ENCODE measurements at places on chromosomes 1 and 21.

GRCh38 chr1:57214951-57215575, 208.8 kb downstream of the DAB1 start:
- no peak for DNase-seq

- DNase-seq: no peak
Measured at GRCh38 chr1:107357376-107357775, 216.5 kb downstream of the NTNG1 start.

GRCh38 chr1:39901464-39901713, 328 bp downstream of the MYCL start:
- DNase-seq: no peak

DNA sequence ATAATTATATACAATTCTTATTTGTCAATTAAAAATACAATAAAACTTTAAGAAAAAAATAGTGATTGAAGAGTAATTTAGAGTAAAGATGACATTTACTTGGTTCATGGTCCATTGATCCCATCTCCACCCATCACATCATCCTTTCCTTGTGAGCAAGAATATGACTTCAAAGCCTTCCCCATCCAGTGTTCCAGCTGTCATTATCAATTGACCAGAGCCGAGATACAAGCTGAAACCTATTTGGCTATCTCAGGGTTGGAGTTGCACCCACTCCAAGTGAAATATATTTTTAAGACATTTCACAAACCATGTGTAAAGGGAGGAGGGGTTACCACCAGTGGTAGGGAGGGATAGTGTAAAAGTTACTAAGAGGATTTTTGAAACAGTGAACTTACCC, 428.9 kb upstream of the C1orf87 start:
- no peak for DNase-seq

- peak; percentile 59 for DNase-seq
Measured at GRCh38 chr1:181189691-181190363, 101.3 kb downstream of the IER5 start.

DNA sequence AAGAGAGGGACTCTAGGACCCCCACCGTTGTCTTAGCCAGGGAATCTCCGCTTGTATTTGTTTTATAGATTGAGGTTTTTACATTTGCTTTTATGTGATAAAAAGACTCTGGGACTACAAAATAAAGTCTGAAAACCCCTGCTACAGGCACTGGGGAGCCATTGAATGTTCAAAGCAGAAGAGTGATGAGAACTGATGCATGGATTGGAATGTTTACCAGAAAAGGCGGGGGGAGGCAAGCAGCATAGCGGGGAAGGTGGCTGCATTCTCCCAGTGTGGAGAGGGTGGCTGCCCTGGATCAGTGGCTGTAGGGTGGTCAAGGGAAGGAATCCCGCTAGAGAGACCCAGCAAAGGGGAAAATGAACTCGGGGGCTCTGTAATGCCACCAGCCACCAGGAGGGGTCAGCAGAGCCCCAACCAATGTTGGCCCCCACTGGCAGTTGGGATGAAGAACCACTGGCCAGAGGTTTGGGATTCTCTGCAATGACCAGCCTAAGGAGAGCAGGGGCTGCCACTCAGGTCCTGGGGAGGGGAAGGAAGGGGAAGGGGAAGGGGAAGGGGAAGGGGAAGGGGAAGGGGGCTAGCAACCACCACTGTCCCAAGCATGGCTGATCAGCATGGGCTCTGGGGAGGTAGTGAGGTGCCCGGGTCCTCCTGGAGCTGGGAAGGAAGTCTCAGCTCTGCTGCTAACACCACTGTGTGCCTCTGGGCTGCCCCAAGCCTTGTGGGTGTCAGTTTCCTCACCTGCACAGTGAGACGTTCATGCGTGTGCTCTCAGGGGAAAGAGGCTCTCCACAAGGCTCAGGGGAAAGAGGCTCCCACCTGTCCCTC, 19.2 kb upstream of the PEF1 start:
- DNase-seq: peak; percentile 53

DNA sequence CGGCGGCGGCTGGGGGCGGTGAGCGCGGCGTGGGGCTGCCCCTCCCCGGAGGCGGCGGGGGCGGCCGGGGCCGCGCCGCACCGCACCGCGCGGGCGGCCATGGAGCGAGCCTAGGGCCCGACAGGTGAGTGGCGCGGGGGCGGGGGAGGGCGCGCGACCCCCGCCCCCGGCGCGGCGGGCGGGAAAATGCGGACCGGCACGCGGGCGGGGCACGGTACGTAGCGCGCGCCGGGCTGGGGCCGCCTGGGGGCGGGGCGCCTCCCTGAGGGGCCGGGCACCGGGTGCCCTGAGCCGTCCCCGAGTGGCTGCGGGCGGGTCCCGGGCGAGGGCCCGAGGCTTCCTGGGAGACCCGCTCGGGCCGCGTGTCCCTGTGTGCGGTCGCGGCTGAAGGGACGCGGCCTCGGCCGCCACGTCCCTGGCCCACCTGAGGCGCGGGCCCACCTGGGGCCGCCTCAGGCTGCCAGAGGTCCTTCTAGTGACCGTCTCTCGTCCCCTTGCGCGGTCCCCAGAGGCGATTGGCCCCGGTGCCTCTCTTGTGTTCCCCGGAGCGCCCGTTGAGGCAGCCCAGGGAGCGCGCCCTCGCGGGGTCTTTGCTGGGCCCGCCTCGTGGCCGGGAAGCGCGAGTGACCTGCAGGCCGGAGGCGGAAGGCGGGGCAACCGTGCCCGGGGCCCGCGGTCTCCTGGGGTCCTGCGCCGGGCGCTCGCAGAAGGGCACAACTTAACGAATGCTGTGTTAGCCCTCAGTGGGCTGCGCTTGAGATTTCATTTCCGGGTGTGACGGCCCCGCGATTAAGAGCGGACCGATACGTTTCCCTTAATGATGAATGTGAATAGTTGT, 500 bp downstream of the FAM20B start:
- peak; percentile 61 for DNase-seq

- no peak for DNase-seq
Measured at GRCh38 chr21:29943885-29944284, 4.1 kb upstream of the GRIK1 start.

DNA sequence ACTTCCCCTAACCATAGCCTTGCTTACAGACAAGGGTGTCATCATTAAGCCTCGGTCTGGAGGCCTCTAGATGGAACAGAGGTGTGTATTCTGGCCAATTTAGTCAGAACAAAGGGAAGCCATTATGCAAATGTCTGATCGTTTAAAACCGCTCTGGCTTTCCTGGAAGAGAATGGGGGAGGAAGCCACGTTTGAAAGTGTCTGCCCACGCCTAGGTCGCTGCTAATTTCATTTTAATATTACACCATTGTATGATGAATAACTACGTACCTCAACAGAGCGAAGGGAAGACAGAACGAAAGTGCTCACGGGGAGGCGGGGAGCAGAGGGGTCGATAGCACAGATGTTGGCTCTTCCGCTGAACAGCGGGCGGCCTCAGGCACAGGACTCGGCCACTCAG, 41.1 kb upstream of the CSF3R start:
- DNase-seq: no peak

- no peak for DNase-seq
Measured at GRCh38 chr1:92037400-92037799, 7.6 kb downstream of the EPHX4 start.

GRCh38 chr1:161772397-161772796, 6.3 kb downstream of the ATF6 start:
- no peak for DNase-seq

DNA sequence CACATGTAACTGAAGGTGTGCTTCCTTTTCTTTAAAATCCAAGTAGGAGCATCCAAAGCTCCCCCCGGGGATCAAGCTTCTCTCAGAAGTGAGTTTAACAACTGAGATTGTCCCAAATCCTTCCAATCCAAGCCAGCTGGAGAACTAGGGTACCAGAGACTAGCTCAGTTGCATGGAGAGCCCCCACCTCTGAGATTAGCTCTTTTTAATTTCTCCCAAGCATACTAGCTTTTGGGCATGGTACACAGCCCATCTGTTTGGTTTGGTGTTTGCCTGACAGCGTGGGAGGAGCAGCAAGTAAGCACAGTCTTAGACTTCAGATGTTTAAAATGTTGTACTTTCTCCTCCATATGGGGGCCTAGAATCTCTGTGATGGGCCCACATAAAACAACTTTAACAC, 142.8 kb downstream of the ASTN1 start:
- no peak for DNase-seq

DNA sequence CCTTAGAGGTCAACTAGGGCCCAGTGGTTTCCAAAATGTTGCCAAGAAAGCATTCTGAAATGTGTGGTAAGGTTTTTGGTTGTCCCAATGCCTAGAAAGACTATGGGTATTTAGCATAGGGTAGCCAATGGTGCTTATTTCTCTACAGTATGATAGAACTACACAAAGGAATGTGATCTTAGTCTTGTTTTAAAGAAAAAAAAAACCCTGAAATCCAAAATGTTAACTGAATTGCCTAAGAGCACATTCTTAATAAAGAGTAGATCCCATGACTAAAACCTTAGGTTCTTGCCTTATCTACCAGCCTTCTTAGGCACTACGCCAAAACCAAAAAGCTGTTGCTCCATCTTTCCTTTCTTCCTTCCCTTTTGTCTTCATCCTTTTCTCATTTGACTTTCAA, 428.2 kb downstream of the MRPL39 start:
- DNase-seq: no peak

- no peak for DNase-seq
Measured at GRCh38 chr1:83741770-83742169, 257.2 kb downstream of the TTLL7 start.

GRCh38 chr1:204288021-204288588, 71.6 kb downstream of the PLEKHA6 start:
- DNase-seq: no peak

DNA sequence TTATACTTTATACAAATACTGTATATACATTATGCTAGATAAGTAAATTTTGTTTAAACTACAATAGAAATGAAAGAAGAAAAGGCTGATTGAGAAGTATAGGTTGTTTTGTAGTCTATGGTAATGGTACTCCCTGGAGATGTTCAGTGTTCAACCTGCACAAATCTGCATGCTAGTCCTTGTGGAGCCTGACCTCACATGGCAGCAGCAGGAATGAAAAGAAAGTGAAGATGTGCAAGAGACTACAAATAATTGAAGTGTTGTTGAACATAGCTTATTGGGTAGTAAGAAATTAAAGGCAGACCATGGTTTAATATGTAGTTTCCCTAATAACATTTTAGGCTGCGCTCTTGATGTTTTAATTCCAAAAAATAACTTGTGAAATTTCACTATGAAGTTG, 201.2 kb downstream of the TGFB2 start:
- DNase-seq: no peak

DNA sequence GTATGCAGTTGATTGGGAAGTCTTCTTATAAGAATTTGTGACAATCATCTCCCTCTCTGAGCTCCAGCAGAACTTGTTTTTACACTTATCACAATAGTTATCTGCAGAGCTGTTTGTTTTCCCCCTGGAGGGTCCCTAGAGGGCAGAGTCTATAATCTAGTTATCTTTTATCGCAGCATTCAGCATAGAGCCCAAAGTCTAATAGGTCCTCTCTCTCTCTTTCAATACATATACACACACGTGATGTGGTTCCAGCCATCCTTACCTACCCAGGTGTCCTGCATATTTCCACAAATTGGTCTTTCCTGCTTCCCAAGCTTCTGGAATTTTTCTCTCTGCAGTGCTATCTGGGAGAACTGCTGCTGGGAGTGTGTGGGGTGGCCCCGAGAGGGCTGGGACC, 229.6 kb upstream of the KIAA0040 start:
- DNase-seq: no peak

DNA sequence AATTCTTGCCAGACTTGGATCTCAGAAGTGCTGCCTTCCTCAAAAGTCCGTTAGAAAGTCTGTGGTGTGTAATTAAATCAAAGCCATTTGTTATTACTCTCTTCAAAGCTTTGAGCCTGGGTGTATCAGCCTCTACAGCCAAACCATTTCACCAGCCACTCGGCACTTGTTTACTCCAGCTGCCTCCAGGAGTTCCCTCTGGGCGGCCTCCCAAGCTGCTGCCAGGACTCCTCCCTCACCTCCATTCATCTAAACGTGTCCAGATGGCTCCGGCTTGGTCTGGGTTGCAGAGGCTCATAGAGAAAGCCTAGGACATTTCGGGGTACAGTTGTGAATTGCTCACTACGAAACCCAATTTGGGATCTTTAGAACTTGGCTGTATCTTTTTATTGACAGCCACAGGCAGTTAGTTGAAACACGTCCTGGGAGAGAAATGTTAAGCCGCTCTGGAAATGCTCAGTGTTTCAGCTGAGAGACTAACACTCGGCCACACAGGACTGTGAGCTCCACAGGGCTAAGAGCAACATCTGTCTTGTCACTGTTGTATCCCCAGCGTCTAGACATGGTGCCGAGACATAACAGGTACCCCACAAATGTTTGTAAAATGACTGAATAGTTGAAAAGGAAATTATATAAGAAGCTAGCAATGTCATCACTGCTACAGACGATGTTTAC, 116.9 kb upstream of the NGF start:
- DNase-seq: no peak

GRCh38 chr1:179169616-179170467, 59.6 kb downstream of the ABL2 start:
- DNase-seq: no peak

- no peak for DNase-seq
Measured at GRCh38 chr1:19067182-19067911, 110.9 kb upstream of the IFFO2 start.

- no peak for DNase-seq
Measured at GRCh38 chr1:12148160-12148957, 18.4 kb upstream of the TNFRSF1B start.

DNA sequence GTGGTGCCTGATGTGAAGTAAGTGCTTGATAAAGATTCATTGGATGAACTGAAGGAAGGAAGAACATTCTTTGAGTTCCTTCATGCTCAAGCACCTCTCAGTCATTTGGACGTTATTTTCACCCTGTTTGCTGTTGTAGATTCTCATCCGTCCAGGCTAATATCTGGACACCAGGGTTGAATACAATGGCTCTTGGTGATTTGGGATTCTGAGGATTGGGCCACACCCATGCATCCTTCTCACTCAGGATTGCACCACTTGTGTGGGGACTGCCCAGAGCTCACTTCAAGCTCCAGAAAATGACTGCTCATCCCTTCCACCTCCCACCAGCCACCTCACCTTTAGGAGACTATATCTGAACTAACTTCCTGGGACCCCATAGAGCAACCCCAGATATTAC, 117.1 kb upstream of the IPO9 start:
- DNase-seq: no peak

GRCh38 chr1:179079113-179079761, 2.6 kb upstream of the TOR3A start:
- DNase-seq: peak; percentile 42

Data from effector CD4-positive, alpha-beta T cell (primary cell).